Peyer's patch (tissue), 4 donors: ENCODE measurements at places on chromosomes 5 and 9.
A peak's percentile ranks its signal among the peaks of the same experiment; 100 is the strongest.

- no peak for DNase-seq
Measured at GRCh38 chr9:126117158-126117425, 209.5 kb upstream of the MVB12B start.

GRCh38 chr5:5616247-5616895 lies 193.9 kb downstream of the ICE1 start:
- no peak for DNase-seq

DNA sequence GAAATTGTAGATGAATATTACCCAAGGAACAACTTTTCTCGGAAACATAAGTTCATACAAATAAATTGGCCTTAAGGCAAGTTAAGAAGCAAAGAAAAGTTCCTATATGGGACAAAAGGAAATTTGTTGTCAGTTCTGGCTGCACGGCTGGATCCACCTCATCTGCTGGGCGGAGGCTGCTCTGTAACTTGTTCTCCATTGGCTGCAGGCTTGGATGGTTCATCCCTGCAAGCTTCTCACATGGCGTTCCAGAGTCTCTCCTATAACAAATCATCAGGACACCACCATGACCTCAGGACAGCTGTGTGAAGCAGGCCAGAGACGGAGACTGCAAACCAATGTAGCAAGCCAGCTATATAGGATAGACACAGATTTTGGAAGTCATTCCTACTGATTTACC lies 81.4 kb upstream of the DAB2 start:
- DNase-seq: no peak

GRCh38 chr5:36172599-36172998 lies 20.7 kb downstream of the SKP2 start:
- no peak for DNase-seq

- DNase-seq: no peak
Measured at GRCh38 chr9:33408087-33408486, 5.7 kb upstream of the AQP7 start.

- DNase-seq: no peak
Measured at GRCh38 chr5:109700516-109701153, 10.9 kb downstream of the MAN2A1 start.

GRCh38 chr5:83955916-83956315 lies 235.3 kb upstream of the HAPLN1 start:
- DNase-seq: no peak

- DNase-seq: no peak
Measured at GRCh38 chr5:174306345-174307030, 261.0 kb downstream of the NSG2 start.

GRCh38 chr5:142152384-142152732 lies 43.8 kb downstream of the NDFIP1 start:
- DNase-seq: no peak

GRCh38 chr5:23136958-23137357 lies 283.8 kb upstream of the CDH12 start:
- no peak for DNase-seq

GRCh38 chr9:115038178-115038577 lies 79.8 kb downstream of the TNC start:
- DNase-seq: no peak

- peak; percentile 24 for DNase-seq
Measured at GRCh38 chr9:135544981-135545635, 818 bp upstream of the OBP2A start.

DNA sequence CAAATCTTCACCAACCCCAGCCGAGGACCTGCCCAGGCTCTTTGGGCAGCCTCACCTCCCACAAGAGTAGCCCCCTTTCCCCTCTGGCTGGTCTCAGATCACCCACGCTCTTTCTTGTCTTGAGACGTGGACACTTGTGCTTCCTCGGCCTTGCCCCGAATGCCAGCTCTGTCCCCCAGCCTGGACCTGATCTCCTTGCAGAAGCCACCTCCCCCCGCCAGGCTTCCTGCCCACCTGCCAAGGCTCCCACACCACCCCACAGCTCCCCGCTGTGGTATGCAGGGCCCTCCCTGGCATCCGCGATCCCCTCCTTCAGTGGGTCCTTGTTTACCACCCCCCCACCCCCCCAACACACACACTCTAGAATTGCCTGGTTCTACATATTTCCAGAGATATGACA lies 133.7 kb downstream of the ROR2 start:
- DNase-seq: no peak

GRCh38 chr5:157485811-157486210 lies 25.8 kb downstream of the NIPAL4 start:
- peak; percentile 64 for DNase-seq

DNA sequence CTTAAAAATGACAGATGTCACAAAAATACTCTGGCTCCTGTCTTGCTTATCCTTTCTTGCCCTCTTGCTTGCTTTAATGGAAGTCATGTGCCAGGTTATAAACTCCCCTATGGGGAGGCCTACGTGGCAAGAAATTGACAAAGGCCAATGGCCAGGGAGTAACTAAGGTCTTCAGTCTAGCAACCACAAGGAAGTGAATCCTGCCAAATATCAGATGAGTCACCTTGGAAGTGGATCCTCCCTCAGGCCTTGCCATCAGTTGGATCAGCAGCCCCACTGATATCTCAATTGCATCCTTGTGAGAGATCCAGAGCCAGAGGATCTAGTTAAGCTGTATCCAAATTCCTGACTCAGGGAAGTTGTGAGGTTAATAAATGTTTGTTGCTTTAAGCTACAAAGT lies 82.8 kb downstream of the CAAP1 start:
- no peak for DNase-seq

GRCh38 chr5:143752165-143752850 lies 59.7 kb upstream of the HMHB1 start:
- DNase-seq: no peak

- no peak for DNase-seq
Measured at GRCh38 chr5:78738693-78739300, 90.2 kb upstream of the LHFPL2 start.

GRCh38 chr5:52863715-52864290 lies 76.1 kb downstream of the ITGA1 start:
- DNase-seq: no peak

GRCh38 chr9:128494108-128494745 lies 10.3 kb upstream of the GLE1 start:
- DNase-seq: peak; percentile 57

- no peak for DNase-seq
Measured at GRCh38 chr5:58088941-58089340, 370.9 kb downstream of the PLK2 start.

GRCh38 chr9:106284296-106284695 lies 578.7 kb upstream of the ZNF462 start:
- no peak for DNase-seq

- DNase-seq: no peak
Measured at GRCh38 chr5:35026280-35026840, 21.4 kb downstream of the AGXT2 start.

DNA sequence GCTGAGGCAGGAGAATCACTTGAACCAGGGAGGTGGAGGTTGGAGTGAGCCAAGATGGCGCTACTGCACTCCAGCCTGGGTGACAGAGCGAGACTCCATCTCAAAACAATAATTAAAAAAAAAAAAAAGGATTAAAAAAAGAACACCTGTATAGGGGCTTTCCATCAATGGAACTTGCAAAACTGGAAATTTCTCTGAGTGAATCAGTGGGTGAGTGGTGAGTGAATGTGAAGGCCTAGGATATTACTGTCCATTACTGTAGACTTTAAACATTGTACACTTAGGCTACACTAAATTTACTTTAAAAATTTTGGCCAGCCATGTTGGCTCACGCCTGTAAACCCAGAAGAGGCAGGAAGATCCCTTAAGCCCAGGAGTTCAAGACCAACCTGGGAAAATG lies 5.7 kb upstream of the RARS1 start:
- no peak for DNase-seq
